ENCODE measurements at places on chromosomes 11 and 22.

- no peak for DNase-seq
Observed at GRCh38 chr11:16986434-16987204, 27.6 kb downstream of the PLEKHA7 start.

GRCh38 chr22:19578180-19579004 is 54.2 kb upstream of the CLDN5 start:
- DNase-seq, result no peak

DNA sequence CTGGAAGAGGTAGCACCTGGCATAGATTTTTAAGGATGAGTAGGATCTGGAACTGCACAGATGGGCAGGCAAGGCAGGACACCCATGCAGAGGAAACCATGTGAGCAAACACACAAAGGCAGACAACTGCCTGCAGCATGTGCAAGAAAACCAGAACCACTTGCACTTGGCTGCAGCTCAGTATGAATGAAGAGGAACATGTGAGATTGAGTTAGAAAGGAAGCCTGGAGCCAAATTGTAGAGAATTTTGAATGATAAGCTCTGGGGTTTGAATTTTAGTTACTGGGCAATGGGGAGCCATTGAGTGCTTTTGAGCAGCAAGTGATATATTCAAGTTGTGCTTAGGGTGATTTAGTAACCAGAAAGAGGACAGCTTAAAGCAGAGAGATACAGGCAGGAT is 583.4 kb downstream of the SOX6 start:
- no peak for DNase-seq

DNA sequence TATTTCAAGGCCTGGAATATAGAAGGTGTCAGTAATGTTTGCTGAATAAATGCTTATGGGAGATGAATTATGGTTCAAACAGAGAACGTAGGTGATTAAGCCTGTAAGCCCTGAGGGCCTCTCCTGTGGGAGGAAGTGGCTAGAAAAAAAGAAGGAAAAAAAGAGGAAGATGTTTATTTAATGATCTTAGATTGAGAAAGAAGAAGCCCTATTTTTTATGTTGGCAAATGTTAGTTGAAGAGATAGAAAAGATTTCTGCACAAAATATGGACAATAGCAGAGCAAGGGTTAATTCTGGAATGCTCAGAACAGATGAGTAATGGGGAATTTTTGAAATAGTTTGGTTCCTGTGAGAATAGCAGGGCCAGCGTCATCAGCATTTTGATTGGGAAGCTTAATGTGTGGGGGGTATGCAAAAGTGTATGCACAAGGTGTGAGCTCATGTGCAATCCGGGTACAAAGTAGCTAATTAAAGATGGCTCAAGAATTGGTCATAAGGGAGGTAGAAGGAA is 95.7 kb downstream of the TEAD1 start:
- peak; percentile 62 for DNase-seq

DNA sequence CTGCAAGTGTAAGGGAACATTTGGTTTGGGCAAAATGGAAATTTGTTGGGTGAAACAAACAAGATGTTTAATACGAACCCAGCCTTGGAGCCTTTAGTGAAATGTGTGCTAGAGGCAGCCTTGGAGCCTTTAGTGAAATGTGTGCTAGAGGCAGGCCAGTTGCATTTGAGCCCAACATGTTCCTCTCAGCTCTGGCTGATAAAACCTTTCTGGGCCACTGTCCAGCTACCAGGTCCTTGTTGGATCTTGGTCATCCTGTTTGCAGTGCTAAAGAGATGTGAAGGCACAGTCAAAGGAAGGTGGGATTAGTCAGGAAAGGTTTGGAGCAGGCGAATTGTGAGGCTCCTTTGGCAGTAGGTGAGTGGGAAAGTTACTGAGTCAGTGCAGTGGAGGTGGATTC is 48.9 kb downstream of the CEP164 start:
- DNase-seq, result no peak

GRCh38 chr11:79150966-79151365 is 289.9 kb downstream of the TENM4 start:
- DNase-seq, result no peak

GRCh38 chr11:58616594-58616993 is 5.9 kb upstream of the CNTF start:
- no peak for DNase-seq

GRCh38 chr11:12408156-12408770 is 30.9 kb downstream of the PARVA start:
- DNase-seq, result no peak

GRCh38 chr11:103210543-103210942 is 101.3 kb downstream of the DYNC2H1 start:
- no peak for DNase-seq

GRCh38 chr11:113045146-113045545 is 83.9 kb downstream of the NCAM1 start:
- DNase-seq, result no peak

- DNase-seq, result no peak
Observed at GRCh38 chr11:96760306-96760705, 370.5 kb downstream of the JRKL start.

GRCh38 chr22:33402325-33402724 is 344.1 kb upstream of the SYN3 start:
- no peak for DNase-seq

GRCh38 chr22:47392729-47393128 is 630.3 kb downstream of the TBC1D22A start:
- DNase-seq, result no peak

DNA sequence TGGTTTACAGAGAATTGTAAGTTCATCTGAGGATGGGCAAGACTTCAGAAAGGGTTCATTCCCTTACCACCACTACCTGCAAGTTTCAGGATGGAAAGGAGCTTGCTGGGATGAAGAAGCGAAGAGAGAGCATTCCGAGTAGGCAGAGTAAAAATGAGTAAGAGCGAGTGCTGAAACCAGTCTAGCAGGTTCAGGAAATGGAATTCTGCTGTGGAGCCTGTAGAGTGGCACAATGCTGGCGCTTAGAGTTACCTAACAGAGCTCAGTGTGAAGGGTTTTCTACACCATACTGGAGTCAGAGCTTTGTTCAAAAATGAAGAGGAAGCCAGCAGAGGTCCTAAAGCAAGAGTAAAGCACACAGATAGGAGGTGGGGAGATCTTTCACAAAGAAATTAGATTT is 179.2 kb upstream of the ZC3H12C start:
- no peak for DNase-seq

DNA sequence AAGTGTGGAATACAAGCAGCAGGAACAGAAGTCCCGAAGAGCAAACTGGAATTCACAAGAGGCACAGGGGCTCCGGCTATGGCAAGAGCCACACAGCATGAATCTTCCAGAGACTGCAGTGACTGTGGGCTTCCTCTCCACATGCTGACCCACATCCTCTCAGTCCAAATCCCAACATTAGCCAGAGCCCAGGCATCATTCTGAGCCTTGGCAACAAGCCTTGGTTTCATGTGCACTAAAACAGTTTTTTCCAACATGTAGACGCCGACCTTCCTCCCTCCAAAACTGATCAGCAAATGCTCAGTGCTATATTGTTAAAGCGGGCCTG is 91.7 kb upstream of the CSNK2A3 start:
- DNase-seq, result no peak

GRCh38 chr22:44782363-44782963 is 30.1 kb downstream of the ARHGAP8 start:
- DNase-seq, result no peak

DNA sequence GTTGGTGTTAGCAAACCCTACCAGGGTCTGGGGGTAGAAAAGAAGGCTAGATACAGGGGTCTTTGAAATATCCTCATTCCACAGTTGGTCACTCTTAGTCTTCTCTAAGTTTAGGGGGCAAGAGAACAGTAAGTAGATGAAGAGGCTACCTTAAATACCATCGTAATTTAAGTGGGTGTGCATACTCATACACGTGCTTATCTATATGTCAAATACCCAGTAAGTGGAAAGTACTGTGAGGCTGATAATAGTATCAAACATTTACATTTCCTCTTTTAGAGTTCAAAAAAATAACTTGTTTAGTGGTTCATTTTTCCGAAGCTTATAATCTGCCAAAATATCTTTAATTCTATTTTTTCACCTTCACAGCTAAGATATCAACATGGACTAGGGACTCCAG is 90.7 kb downstream of the WNT11 start:
- no peak for DNase-seq

GRCh38 chr11:71364176-71364671 is 84.0 kb downstream of the DHCR7 start:
- DNase-seq, result no peak

DNA sequence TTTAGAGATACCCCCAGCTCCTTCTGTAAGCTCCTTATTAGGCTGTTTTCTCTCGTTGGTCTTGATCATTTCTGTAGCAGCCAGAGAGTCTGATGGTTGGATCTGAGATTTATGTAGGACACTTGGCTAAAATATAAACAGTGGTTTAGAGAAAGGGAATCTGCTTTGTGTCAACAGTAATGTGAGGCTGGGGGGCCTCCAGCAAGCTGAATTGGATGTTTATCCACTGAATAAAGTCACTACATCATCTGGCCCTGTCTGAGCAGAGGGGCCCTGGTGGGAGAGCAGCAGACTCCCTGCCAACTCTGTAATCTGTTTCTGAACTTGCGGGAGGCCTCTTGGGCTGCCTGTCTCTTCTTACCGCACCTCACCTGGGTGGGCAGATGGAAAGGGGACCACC is 328.5 kb upstream of the PLET1 start:
- no peak for DNase-seq

DNA sequence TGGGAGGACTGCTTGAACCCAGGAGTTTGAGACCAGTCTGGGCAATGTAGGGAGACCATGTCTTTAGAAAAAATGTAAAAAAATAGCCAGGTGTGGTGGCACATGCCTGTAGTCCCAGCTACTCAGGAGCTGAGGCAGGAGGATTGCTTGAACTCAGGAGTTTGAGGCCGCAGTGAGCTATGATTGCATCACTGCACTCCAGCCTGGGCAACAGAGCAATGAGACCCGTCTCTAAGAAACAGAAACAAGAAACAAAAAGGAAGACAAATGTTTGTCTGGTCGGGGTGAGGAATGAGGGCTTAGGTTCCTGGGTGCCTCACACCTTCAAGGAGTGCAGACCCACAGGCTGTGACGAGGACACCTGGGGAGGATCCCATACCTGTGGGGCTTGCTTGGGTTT is 191.9 kb downstream of the CEP164 start:
- no peak for DNase-seq

- DNase-seq, result no peak
Observed at GRCh38 chr11:2996976-2997375, 4.8 kb upstream of the NAP1L4 start.

GRCh38 chr11:33861941-33862589 is 29.8 kb downstream of the LMO2 start:
- no peak for DNase-seq

DNA sequence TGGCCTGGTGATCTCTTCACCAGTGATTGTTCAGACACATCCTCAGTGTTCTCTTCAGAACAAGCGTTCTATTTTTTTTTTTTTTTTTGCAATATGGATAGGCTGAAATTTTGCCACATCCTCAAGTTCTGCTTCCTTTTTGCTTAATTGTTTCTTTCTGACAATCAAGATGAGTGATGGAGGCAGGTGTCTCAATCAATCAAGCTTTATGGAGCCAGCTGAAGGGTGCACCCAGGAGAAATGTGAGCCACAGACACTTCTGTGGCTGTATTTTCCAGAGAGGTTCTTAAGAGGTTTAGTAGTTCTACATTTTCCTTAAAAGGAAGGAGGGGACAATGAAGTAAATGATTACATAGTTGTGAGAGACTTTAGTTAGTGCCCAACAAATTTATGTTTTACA is 43.9 kb upstream of the ASPHD2 start:
- no peak for DNase-seq

- DNase-seq, result no peak
Observed at GRCh38 chr11:119504371-119504770, 81.4 kb upstream of the THY1 start.

- no peak for DNase-seq
Observed at GRCh38 chr11:134658481-134659225, 246.6 kb upstream of the B3GAT1 start.

- DNase-seq, result no peak
Observed at GRCh38 chr22:29478326-29479276, 1.4 kb upstream of the NEFH start.

DNA sequence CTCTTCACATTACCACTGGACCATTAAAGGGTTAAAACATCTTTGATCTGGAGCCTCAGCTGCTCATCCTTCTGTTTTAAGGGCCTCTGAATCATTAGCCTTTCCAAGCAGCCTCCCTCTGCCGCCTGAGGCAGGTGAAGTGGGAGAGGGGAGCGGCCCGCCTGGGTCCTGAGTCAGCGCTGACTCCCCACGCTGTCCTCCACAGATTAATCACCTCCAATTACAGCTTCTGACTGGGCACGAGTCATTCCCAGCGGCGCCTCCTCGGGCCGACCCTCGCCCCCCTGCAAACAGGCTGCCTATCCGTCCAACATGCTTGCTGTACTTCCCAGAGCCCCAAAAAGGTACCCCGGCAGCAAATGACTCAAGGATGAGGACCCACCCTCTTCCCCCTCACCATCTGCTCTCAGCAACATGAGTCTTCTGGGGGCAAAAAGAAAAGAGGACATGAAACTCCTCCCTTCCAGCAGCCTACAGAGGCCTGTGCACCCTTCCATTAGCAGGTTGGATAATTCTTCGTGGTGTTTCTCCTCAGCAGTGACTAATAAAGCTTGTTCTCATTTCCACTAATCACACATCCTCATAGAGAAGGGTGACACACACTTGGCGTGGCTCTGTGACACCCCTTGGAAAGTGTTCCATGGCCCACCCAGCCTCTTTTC is 44.3 kb upstream of the JAM3 start:
- peak; percentile 75 for DNase-seq

DNA sequence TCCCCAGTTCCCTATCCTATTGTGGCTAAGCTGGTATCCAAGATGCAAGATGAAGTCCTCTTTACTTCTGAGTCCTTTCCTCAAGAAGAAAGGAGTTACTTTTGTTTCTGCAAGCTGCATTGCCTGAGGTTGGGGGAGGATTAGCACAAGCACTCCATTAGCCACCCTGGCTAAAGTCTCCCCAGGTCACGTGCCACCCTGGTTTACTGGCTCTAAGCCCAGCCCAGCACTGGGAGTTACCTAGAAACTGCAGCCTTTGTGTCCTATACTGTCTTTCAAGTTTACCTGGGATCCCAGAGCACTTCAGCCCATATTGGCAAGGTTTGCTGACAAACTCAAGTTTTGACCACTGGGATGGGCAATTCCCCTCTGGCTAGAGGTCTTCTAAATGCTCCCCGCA is 78.4 kb upstream of the DBX1 start:
- no peak for DNase-seq

- no peak for DNase-seq
Observed at GRCh38 chr11:3947061-3947460, 91.6 kb downstream of the STIM1 start.

Measured in HTR-8/SVneo (cell line).